ENCODE measurements at places on chromosomes 3 and 15.

- no peak for DNase-seq
Measured at GRCh38 chr3:190032923-190033322, 87.8 kb downstream of the P3H2 start.

- DNase-seq: no peak
Measured at GRCh38 chr15:33639051-33639450, 328.3 kb downstream of the RYR3 start.

DNA sequence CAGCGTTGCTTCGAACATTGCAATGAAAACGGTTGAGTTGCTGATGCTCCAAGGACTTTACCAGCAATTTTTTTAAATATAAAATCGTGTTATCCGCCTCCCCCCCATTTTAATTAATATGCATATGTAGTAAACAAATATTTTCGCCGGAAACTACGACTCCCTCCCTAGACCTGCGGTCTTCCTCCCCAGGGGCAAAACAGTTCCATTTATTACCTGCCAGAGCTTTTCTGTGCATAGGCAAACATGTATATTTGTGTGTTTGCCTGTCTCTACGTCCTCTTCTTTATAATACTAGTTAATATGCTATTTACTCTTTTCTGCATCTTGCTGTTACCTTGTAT lies 593 bp upstream of the RSL24D1 start:
- no peak for DNase-seq

DNA sequence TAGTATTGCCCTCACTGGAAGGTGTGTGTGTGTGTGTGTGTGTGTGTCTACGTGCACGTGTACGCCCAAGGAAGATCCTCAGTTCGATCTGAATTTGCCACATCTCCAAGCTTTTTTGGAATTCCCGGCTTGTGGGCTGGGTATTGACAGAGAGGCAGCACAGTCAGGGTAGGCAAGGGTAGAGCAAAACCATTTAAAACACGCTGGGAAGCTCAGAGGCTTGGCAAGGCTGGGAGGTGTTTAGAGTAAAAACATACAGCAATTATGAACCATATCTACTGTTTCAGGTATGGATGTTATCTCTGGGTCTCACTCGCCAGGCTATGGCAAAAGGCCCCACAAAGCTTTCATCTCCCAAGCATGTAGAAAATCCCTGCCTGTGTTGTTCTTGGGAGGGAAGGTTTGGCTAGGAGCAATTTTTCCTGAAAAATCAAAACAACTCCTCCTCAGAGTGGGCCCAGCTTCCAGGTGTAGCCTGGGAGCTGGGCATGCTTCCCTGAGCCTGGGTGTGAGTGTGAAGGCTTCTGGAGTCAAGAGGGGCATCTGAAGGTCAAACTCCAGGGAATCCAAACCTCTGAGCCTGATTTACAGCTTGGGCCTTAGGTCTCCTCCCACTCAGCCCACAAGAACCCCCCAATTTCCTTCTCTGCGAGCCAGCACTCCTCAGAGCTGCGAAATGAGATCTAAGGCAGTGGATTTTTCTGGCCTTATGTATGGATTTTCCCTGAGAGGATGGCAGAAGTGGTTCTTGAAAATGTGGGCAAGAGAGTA lies 244.8 kb upstream of the TPRG1 start:
- no peak for DNase-seq

GRCh38 chr3:194274424-194275085 lies 76.6 kb downstream of the CPN2 start:
- DNase-seq: no peak

GRCh38 chr15:66294932-66295235 lies 1.5 kb downstream of the DIS3L start:
- DNase-seq: peak; percentile 14

GRCh38 chr3:123610331-123610730 lies 25.5 kb upstream of the HACD2 start:
- DNase-seq: no peak

DNA sequence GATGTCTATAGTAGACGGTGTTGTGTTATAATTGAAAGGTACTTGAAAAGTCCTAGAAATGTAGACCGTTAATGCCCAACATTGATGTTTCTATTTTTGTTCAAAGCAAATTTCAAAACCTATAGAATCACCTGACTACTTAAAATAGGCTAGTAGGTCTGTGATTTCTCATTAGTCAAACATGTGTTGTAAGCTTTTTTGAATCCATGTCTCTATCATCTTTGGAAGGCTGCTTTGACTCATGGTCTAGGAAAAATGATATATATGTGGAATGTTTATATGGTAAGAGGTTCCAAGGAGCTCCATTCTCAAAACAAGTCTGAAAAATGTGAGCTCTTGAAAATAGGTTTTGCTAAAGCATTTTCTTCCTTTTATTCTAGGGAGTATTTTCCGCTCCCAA lies 375.3 kb downstream of the LPP start:
- no peak for DNase-seq

- no peak for DNase-seq
Measured at GRCh38 chr3:143249014-143249413, 129.4 kb downstream of the CHST2 start.

- no peak for DNase-seq
Measured at GRCh38 chr3:103437883-103438282, 1003.1 kb downstream of the ZPLD1 start.

- peak; percentile 53 for DNase-seq
Measured at GRCh38 chr3:4656059-4656458, 162.9 kb downstream of the ITPR1 start.

DNA sequence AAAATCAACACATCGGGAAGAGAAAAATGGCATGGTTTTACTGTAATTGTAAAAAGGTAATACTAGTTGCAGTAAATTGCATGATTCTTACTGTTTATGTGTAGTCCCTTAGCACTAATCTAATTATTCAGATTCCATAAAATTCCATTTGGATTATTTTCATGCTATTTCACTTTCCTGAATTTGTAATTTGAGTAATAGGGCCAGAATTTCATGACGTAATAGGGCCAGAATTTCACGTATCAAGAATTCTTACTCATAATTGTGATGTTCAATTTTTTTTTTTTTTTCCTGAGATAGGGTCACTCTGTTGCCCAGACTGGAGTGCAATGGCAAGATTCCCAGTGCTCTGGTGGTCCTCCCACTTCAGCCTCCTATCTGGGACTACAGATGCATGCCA lies 2.9 kb upstream of the U2SURP start:
- no peak for DNase-seq

- DNase-seq: no peak
Measured at GRCh38 chr3:155602307-155602706, 142.6 kb downstream of the PLCH1 start.
